ENCODE measurements at places on chromosomes 2 and 18. TPM values are rescaled to one million over a fixed set of nuclear protein-coding genes. Genes with fewer than 3 reads are reported as not detected.
A peak's percentile ranks its signal among the peaks of the same experiment; 100 is the strongest.

DNA sequence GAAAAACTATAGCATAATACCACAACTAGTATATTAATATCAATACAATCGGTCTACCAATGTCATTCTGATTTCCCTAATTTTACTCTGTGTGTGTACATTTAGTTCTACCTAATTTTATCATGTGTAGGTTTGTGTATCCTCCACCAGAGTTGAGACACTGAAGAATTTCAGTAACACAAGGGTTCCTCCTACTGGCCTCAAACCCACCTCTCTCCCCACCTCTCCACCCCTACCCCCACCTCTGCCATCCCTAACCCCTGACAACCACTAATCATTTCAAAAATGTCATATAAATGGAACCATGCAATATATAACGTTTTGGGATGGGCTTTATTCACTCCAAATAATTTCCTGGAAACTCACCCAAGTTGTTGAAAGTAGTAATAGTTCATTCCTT, 117.9 kb downstream of the LYPD6 start:
- no peak for DNase-seq

SLC8A1 gene
- 12.9 TPM for polyA plus RNA-seq

ABCB11 gene
- not detected for polyA plus RNA-seq

- peak; percentile 50 for DNase-seq
Measured at GRCh38 chr2:177551989-177552421, 159.4 kb downstream of the AGPS start.

DNA sequence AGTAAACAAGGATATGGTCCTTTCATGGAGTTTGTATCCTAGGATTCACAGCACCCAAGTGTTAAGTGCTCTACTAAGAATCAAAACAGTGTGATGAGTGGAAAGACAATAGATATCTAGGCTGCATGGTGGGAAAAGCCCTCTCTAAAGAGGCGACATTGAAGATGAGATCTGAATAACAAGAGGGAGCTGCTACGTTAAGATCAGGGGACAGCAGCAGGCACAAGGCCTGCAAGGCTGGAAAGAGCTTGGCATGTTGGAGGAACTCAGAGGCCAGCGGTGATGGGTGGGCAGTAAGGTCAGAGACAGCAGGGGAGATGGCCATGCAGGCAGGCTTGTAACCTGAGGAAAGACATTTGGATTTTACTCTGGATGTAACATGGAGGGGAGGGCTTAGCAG, 177.5 kb downstream of the GFPT1 start:
- no peak for DNase-seq

VWC2L gene
- not detected for polyA plus RNA-seq

TUBA4B gene
- 15.4 TPM for polyA plus RNA-seq

GRCh38 chr2:130963196-130963848, 126.6 kb downstream of the ARHGEF4 start:
- DNase-seq: no peak

CASP8 gene
- polyA plus RNA-seq: 8.0 TPM

DNA sequence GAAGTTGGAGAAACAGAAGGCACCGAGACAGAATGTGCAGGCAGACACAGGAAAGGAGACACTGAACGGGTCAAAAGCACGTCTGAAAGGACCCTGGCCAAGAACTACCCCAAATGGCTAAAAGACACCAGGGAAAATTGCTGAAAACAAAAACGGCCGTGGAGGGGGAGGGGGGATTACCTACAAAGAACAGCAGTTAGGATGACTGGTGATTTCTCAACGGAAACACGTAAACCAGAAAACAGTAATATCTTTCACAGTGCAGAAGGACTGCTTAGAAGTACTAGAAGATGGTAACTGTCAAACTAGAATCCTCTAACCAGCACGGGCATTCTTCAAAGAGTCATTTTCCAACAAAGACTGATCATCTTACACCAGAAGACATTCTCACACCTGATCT, 142.6 kb downstream of the HDAC4 start:
- DNase-seq: no peak

- no peak for DNase-seq
Measured at GRCh38 chr2:125085904-125086303, 1060.8 kb downstream of the CNTNAP5 start.

MATN3 gene
- polyA plus RNA-seq: 2.3 TPM

IL36G gene
- polyA plus RNA-seq: 1.7 TPM

PROC gene
- polyA plus RNA-seq: 51.0 TPM
